ENCODE measurements at places on chromosomes 11 and 22.

GRCh38 chr22:44268431-44269116 is 44.2 kb downstream of the SHISAL1 start:
- no peak for DNase-seq

- no peak for DNase-seq
These were observed 32.6 kb downstream of the WNT11 start for GRCh38 chr11:76173663-76174062.

DNA sequence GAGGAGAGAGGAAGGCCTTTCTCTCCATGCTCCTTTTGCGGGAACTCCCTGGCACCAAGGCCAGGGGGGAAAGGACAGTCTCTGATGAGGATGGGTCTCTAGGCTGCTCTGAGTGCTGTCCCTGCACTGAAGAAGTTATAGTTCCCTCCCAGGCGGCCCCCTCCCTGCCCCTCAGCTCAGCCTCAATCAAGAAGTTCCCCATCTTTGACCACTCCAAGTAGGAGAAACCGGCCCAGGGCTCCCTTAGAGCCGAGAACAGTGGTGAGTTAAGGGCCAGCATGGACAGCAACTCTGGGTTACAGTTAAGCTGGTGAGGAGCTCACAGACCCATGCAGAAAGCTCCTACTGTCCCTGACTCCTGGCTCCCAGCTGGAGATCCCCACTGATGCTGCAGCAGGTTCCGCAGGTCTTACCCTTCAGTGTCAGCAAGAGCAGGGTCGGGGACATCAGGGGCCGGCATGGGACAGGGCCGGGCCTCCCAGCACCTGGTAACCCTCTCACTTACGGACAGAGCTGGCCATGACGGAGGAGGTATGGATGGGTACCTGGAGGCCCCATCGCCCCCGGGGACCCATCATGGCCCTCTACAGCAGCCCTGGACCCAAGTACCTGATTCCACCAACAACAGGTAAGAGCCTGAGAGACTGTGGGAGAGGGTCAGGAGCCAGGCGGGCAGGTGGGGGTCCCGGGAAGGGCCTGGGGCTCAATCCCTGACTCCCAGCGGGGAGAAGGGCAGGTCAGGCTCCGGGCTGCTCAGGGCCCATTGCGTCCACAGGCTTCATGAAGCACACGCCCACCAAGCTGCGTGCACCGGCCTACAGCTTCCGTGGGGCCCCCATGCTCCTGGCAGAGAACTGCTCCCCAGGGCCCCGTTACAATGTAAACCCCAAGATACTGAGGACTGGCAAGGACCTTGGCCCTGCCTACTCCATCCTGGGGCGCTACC is 4.2 kb downstream of the SCGB1C1 start:
- DNase-seq: no peak

- no peak for DNase-seq
These were observed at the start of gene TMEM45B for GRCh38 chr11:129815596-129816461. TMEM45B (plus strand) TSS chr11:129815848; CDS start chr11:129852483, 36,635 bp downstream.

Data from KG1 (cell line).